ENCODE measurements at places on chromosomes 4 and X. TPM values are rescaled to one million over a fixed set of nuclear protein-coding genes. Genes with fewer than 3 reads are reported as not detected.

The CRLF2 gene
- not detected for total RNA-seq

The CCKAR gene
- total RNA-seq, result not detected

GRCh38 chr4:106095408-106095807 is 200.1 kb downstream of the NPNT start:
- DNase-seq, result no peak
- no peak overlapping the region for H3K27ac ChIP-seq
- H3K36me3 ChIP-seq, result peaks cover 25% of the 10 kb centered on the region
- no peak overlapping the region for H3K4me3 ChIP-seq
- H3K4me1 ChIP-seq, result no peaks in the 10 kb centered on the region
- H3K27me3 ChIP-seq, result no peaks in the 10 kb centered on the region

DNA sequence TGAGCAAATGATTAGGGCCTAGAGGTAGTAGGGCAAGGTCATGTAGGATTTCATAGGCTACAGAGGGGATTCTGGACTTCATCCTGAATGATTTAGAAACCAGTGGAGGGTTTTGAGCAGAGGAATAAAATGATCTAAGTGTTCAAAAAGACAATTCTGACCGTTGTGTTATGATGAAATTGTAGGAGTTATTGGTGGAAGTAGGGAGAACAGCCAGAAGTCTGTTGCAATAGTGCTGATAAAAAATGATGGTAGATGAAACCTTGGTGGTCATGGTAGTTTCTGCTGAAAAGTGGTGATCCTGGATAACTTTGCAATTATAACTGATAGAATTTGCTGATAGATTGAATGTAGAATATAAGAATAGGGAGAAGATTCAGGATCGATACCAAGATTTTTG is 60.2 kb downstream of the MID1IP1 start:
- no peak for DNase-seq
- H3K4me3 ChIP-seq, result no peak overlapping the region
- H3K27ac ChIP-seq, result no peak overlapping the region
- peaks cover 18% of the 10 kb centered on the region for H3K4me1 ChIP-seq
- no peaks in the 10 kb centered on the region for H3K36me3 ChIP-seq

- H3K4me1 ChIP-seq, result peaks cover 26% of the 10 kb centered on the region
- peaks cover 5% of the 10 kb centered on the region for H3K36me3 ChIP-seq
- peak overlapping the region; percentile 78 for H3K4me3 ChIP-seq
Observed at GRCh38 chrX:153725832-153726285, 1.2 kb downstream of the ABCD1 start.

- no peaks in the 10 kb centered on the region for H3K36me3 ChIP-seq
- no peak overlapping the region for H3K27ac ChIP-seq
- H3K27me3 ChIP-seq, result peaks cover 22% of the 10 kb centered on the region
- H3K4me1 ChIP-seq, result peaks cover 5% of the 10 kb centered on the region
- no peak overlapping the region for H3K4me3 ChIP-seq
Observed at GRCh38 chr4:121777625-121778024, 12.7 kb upstream of the SMIM43 start.

GRCh38 chrX:12890467-12890866 is 16.0 kb upstream of the TLR8 start:
- no peak overlapping the region for H3K4me3 ChIP-seq
- H3K27ac ChIP-seq, result no peak overlapping the region
- no peak for DNase-seq
- H3K36me3 ChIP-seq, result no peaks in the 10 kb centered on the region

GRCh38 chrX:45056428-45057145 is 144.1 kb downstream of the DIPK2B start:
- H3K27ac ChIP-seq, result no peak overlapping the region
- peaks cover 5% of the 10 kb centered on the region for H3K36me3 ChIP-seq
- H3K27me3 ChIP-seq, result no peaks in the 10 kb centered on the region
- H3K4me3 ChIP-seq, result no peak overlapping the region

- H3K4me3 ChIP-seq, result no peak overlapping the region
- no peak for DNase-seq
- H3K4me1 ChIP-seq, result no peaks in the 10 kb centered on the region
Observed at GRCh38 chr4:175440786-175441185, 371.3 kb downstream of the GPM6A start.

The CDKL5 gene
- 3.7 TPM for total RNA-seq

GRCh38 chr4:129545599-129546278 is 449.8 kb downstream of the C4orf33 start:
- no peaks in the 10 kb centered on the region for H3K27me3 ChIP-seq
- no peak overlapping the region for H3K27ac ChIP-seq
- H3K4me3 ChIP-seq, result no peak overlapping the region
- DNase-seq, result no peak
- peaks cover 10% of the 10 kb centered on the region for H3K4me1 ChIP-seq

DNA sequence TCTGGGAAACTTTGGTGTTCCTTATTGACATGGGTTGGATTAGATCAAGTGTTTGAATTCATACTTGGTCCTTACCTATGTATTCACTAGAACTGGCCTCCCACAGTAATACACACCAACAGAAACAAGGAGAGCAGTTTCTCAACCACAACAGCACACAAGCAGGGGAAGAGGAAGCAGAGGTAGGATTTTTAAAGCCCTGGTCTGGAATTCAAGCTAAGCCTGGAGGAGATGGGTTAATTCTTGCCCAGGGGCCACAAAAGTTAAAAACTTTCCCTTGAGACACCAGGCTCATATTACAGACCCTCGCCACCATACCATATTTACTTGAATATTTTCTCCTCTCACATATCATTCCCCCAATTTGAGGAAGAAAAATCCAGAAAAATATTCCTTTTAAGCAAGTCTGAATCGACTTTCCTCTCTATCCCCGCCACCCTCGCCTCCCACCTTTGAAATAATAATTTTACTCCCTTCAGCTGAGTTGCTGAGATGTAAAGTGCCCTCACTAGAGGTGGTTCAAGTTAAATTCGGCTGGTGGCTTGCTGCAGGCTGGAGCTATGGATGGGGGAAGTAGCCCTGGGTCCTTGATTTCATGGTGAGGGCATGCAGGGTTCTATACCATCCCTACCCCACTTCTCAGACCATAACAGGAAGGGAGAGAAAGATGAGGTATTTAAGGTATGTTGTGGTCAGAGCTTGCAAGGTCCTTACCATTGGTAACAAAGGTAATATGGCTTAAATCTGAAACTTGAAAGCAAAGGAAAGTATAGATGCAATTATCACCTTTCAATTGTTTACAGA is 440.2 kb downstream of the INPP4B start:
- H3K27ac ChIP-seq, result peak overlapping the region; percentile 1
- H3K4me1 ChIP-seq, result peaks cover 43% of the 10 kb centered on the region
- no peaks in the 10 kb centered on the region for H3K36me3 ChIP-seq
- no peaks in the 10 kb centered on the region for H3K27me3 ChIP-seq
- H3K4me3 ChIP-seq, result peak overlapping the region; percentile 90

- no peak overlapping the region for H3K4me3 ChIP-seq
- H3K27me3 ChIP-seq, result no peaks in the 10 kb centered on the region
- no peak for DNase-seq
- no peaks in the 10 kb centered on the region for H3K36me3 ChIP-seq
Observed at GRCh38 chr4:142474398-142475087, 371.6 kb downstream of the INPP4B start.

The STK32B gene
- 3.4 TPM for total RNA-seq
